ENCODE measurements at places on chromosomes 11 and 22. TPM values are rescaled to one million over a fixed set of nuclear protein-coding genes. Genes with fewer than 3 reads are reported as not detected.

Gene FIBIN
- total RNA-seq = 195 TPM

Gene HBG2
- not detected for total RNA-seq

Gene PATE4
- not detected for total RNA-seq

Gene MMP11
- 32.8 TPM for total RNA-seq

Gene MRPL11
- 30.9 TPM for total RNA-seq

Gene TRAPPC4
- 90.2 TPM for total RNA-seq

Gene TSGA10IP
- total RNA-seq = not detected

Gene SLCO2B1
- total RNA-seq = 0.66 TPM

Gene CERK
- 19.7 TPM for total RNA-seq

Gene SPECC1L
- 31.8 TPM for total RNA-seq

Gene WBP2NL
- 0.22 TPM for total RNA-seq

Gene DCUN1D5
- total RNA-seq = 43.5 TPM

Gene MS4A15
- not detected for total RNA-seq
